ENCODE measurements at places on chromosomes 4 and X.

DNA sequence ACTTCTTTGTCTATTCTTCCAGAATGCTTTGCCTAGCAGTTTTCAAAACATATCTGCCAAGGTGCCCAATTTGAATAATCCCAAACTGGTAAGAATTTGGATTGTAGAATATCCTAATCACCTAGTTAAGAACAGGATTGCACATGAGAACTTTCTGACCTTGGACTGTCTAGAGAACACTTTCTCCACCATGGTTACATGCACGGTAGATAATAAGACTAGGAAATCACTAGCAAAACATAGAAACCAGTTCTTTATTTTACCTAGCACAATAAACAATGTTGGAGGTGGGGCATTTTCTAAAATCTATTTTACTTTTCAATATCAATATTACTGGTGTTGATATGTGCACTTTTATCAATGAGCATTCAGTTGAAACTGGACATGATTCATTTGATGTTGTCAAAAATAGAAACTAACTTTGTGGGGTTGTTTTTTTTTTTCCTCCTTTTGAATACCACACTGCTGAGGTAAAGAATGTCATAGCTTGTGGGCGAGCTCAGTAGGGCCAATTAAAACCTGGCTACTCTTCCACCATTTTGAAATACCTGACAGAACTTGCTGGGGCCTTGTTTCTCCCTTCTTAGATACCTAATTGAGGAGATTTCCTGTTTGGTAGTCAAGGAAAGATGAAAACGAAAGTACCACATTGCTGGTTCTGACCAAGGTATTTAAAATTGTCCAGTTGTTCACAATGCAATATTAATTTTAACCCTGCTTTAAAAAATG lies 10.4 kb downstream of the MID1IP1 start:
- DNase-seq, result peak; percentile 51

GRCh38 chrX:149495573-149496071 lies 9.5 kb downstream of the IDS start:
- DNase-seq, result peak; percentile 57

- DNase-seq, result peak; percentile 49
Measured at GRCh38 chr4:41125558-41126311, 88.6 kb downstream of the APBB2 start.

- DNase-seq, result no peak
Measured at GRCh38 chrX:145715641-145716138, 101.9 kb upstream of the SLITRK2 start.

- peak; percentile 62 for DNase-seq
Measured at GRCh38 chrX:144730471-144730870, 516.8 kb upstream of the SPANXN1 start.

DNA sequence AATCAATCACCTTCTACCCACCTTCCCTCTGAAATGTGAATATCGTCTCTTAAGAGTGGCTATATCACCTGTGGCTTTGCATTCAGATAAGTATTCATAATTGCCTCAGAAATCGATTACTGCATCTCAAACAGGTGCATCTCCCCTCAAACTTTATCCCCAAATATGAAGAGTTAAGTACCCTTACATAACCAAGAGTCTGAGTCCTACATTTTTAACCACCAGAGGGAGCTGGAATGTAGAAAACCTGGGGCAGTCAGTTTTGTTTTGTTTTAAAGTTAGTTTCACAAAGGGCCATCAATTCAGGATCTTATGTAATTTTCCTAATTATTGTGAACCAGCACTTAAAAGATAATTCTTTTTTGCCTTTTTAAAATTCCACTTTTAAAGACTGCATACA lies 5.7 kb downstream of the TCEANC start:
- peak; percentile 52 for DNase-seq

- DNase-seq, result no peak
Measured at GRCh38 chr4:101217353-101218031, 129.8 kb downstream of the PPP3CA start.

- DNase-seq, result peak; percentile 2
Measured at GRCh38 chr4:121898150-121898549, 27.9 kb upstream of the BBS7 start.

DNA sequence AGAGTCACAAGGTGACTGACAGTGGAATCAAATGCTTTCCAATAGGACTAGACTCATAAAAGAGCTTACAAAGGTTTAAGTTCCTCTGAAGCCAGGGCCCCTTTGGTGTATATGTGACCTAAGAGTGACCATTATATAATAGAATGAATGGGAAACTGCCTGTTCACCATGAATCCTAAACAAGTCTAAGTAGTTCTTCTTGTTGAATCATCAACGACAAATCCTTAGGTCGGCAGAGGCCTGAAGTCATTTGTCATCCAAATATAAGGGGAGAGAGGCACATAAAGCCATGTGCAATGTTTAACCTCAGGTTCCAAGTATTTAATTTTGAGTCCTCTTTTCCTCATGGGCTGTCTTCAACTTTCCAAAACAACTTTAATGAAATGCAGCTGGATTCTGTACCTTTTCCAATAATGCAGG lies 122.4 kb downstream of the RASL11B start:
- DNase-seq, result peak; percentile 61

DNA sequence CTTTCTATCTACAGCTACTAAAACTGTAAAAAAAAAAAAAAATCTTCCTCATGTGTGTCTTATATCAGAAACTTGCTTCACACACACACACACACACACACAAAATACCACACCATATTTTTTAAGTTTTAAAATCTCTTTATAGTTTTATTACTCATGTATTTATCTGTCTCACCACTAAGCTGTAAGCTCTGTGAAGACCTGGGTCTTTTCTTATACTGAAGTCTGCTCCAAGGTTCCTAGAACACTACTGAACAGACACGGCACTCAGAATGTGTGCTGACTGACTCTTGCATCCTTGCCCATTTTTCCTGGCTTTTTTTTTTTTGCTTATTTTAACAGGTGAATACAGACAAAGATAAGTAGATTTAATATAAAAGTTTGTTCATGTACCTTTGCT lies 135.6 kb upstream of the CXXC4 start:
- DNase-seq, result no peak

- DNase-seq, result no peak
Measured at GRCh38 chrX:132474544-132475248, 14.1 kb downstream of the MBNL3 start.

GRCh38 chrX:114582264-114582632 lies 1.6 kb upstream of the HTR2C start:
- no peak for DNase-seq

- peak; percentile 43 for DNase-seq
Measured at GRCh38 chrX:22690116-22690515, 309.6 kb upstream of the DDX53 start.

- DNase-seq, result no peak
Measured at GRCh38 chrX:154654372-154654771, 993 bp upstream of the CTAG2 start.

- no peak for DNase-seq
Measured at GRCh38 chr4:188138227-188138626, 1.0 kb upstream of the TRIML1 start.

Data from fibroblast of upper back skin (primary cell).